ENCODE measurements at places on chromosomes 5 and 9.

GRCh38 chr5:151815051-151815450, 43.3 kb downstream of the G3BP1 start:
- no peak for DNase-seq

DNA sequence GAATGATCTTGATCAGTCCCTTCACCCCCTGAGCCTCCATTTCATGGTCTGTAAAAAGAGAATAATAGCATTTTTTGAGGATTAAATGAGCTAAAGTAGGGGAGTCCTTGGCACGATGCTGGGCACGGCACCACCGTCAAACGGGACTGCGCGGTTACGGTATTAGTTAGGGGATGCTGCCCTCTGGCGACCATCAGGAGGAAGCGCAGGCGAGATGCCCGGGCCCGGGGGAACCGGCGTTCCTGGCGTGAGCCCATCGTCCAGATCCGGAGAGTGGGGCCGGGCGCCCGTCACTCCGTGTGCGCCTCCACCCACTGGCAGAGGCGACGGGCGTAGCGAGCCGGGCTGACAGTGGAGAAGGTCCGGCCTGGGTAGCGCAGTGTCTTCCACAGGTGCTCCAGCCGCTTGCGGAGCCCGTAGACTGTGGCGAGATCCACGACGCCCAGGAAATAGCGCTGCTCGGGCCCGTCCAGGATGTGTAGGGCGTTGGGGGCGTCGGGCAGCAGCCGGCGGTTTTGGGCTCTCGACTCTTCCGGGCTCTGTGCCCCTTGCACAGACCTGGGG, 4.8 kb upstream of the ST6GALNAC4 start:
- no peak for DNase-seq

- no peak for DNase-seq
Observed at GRCh38 chr9:1959371-1959770, 55.8 kb upstream of the SMARCA2 start.

GRCh38 chr5:111227226-111227782, 3.1 kb downstream of the CAMK4 start:
- no peak for DNase-seq

DNA sequence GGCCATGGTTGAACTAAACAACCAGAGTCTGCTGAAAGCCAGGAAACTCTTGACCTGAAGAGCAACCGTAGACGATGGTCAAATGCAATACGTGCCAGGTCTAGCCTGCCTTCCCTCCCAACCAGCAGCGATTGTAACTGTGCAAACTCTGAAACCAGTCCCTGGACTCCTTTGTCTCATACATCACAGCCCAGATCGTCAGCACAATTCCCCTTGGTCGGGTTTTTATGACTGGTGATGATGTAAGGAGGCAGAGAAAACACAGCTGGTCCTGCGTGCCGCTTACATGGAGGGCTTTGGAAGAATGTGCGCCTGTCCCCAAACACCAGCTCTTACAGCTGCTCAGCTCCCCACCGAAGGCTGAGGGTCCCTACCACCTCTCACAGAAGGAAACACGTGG, 24.6 kb downstream of the SMIM23 start:
- no peak for DNase-seq

DNA sequence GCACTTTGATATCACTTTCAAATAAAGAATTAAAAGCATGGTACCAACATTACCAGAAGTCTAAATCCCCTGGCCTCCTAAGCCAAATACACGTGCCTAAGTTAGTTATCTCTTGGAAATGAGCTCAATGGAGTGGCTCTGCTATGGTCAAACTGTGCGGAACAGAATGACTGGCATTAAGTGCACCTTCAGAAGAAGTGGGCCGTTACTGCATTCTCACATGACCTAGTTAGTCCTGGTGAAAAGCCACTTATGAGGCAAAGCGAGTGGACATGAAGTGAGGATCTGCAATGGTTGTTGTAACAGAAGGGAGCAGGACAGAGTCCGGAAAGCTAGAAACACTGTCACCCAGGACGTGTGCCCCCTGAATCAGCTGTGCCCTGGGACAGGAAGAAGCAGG, 633.1 kb downstream of the IRX1 start:
- no peak for DNase-seq

DNA sequence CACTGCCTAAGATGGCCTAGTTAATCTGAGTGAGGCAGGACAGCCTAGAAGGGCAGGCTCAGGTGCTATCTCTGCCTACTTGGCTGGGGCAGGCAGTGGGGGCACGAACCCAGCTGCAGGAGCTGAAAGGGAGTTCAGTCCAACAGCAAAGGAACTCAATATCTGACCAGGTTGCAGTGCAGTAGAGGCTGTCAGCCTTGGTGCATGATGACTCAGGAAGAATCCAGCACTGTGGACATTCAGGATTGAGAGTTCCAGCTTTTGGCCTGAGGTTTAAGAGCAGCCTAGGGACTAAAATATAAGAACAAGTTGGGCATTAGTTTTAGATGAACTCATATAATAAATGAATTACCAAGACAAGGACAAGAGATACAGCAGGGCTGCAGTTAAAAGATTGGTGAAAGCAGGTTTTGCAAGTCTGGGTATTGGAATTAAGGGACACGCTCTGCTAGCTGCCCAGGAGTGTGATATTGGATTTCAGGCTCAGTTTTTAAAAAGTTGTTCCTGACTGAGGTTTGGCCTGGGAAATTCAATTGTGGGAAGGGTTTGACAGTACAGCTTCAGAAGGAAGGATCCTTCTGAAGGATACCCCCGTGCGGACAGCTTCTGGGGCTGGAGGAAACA, 64.7 kb upstream of the ATG10 start:
- no peak for DNase-seq

DNA sequence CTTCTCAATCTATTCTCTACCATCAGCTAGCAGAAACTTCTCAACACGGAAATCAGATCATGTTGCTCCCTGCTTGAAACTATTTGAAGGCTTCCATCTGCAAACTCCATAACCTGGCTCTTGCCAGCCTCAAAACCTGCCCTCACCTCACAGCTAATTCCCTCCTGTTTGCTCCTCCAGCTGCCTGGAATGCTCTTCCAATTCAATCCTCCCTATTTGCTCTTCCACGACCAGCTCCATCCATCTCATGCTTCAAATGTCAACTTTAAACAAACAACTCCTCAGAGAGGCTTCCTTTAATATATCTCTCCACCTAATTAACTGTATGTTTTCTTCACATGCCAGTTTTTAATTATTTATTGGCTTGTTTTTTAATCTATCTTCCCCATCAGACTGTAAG, 1.5 kb downstream of the PLAA start:
- DNase-seq, result no peak

DNA sequence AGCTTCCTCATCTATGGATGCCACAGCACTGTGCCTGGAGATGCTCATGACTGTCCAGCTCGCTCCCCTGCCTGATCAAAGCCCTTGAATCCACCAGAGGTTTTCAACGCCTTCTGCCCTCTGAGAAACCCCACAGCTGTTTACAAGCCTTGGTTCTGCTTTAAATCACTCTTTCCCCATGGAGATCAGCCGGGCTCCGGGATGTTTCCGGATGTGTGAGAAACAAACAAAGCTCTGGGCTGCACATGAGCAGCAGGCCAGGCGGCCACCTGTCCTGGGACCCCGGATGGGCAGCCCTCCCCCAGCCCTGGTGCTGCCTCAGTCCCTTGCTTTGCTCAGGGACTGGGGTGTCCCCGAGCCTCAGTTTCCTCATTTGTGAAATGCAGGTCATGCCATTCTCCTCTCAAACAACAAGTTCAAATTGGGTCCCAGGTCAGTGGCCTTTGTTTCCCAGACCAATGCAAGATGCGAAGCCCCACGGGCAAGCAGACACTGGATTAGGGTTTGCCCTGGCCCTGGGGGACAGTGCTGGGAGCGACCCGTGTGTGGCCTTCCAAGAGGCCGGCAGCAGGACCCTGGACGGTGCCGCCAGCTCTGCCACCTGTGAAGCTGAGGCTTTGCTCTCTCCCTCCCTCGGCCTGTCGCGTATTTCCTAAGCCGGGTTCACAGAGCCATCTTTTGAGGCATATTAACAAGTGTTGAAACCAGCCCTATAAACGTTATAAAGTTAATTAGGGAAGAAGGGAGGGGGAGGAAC, 42.4 kb upstream of the PHYKPL start:
- DNase-seq, result no peak

GRCh38 chr9:36928670-36929349, 105.3 kb downstream of the PAX5 start:
- DNase-seq, result peak; percentile 69

- DNase-seq, result no peak
Observed at GRCh38 chr9:134349936-134350335, 23.7 kb downstream of the RXRA start.
